Dermis blood vessel endothelial cell (primary cell): ENCODE measurements at places on chromosomes 4 and X. TPM values are rescaled to one million over a fixed set of nuclear protein-coding genes. Genes with fewer than 3 reads are reported as not detected.

- DNase-seq, result no peak
Measured at GRCh38 chr4:184432127-184432922, 42.0 kb downstream of the IRF2 start.

- DNase-seq, result no peak
Measured at GRCh38 chr4:22884157-22884556, 191.4 kb downstream of the GBA3 start.

DNA sequence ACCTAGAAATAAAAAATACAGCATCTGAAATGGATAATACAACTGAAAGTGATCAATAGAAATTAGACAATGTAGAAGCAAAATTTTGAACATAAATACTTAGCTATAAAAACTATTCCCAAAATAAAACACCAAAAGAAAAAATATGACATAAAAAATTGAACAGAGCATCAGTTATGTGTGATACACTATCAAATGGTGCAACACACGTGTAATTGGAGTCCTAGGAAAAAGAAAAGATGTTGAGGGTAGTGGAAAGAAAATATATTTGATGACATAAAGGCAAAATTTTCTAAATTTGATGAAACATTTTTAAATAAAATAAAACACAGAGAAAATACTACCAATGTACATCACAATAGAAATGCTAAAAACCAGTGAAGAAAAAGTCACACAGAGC, 63.1 kb downstream of the NPY2R start:
- DNase-seq, result peak; percentile 1

GRCh38 chrX:55489314-55490009, at the start of gene USP51:
Gene USP51 (minus strand): TSS chrX:55489848. CDS start chrX:55488939, 909 bp downstream.
- DNase-seq, result peak; percentile 38

The PCDH11X gene
- total RNA-seq, result not detected in 2 replicates
